CD14-positive monocyte (primary cell): ENCODE measurements at places on chromosomes 1 and 21.

DNA sequence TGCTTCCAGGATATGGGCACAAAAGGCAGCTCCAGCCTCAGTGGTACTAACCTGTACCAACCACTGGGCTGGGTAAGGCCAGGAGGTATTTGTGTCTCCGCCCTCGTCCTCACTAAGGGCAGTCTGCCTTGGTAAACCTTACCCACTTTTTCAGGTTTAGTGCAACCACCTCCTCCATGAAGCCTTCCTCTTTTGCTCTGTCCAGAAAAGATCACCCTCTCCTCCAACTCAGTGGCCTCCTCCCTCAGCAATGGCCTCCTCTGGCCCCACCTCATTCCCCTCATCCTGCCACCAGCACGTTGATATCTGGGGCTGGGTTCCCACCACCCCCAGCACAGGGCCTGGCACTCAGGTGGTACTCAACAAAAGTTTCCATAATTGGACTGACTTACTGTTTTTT, 161.5 kb downstream of the GRIK3 start:
- DNase-seq = no peak

GRCh38 chr1:197958438-197959305, 41.5 kb downstream of the LHX9 start:
- no peak for DNase-seq

DNA sequence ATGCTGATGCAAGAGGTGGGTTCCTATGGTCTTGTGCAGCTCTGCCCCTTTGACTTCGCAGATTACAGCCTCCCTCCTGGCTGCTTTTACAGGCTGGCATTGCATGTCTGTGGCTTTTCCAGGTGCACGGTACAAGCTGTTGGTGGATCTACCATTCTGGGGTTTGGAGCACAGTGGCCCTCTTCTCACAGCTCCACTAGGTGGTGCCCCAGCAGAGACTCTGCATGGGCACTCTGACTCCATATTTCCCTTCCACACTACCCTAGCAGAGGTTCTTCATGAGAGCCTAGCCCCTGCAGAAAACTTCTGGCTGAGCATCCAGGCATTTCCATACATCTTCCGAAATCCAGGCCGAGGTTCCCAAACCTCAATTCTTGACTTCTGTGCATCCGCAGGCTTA, 989.0 kb downstream of the PLA2G4A start:
- DNase-seq = no peak

- DNase-seq = no peak
These were observed 4.3 kb downstream of the OLIG2 start for GRCh38 chr21:33029975-33030461.

DNA sequence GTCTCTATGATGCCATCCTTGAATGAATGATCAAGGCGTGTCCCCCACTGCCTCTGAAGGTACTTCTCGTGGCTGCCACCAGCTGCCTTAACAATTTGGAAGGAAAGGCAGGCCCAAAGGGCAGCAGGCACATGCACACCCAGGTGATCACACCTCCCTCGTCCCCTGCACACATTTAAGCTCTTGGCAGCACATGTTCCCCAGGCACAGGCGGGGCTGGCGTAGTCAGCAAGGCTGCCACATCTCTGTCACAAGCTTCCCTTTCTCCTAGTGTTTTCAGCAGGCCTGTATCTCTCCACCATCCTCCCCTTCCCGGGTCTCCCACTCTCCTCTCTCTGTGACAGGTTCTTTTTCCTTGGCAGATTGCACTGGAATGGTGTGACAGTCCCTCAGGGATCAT, 111.9 kb downstream of the CACNA1E start:
- no peak for DNase-seq

DNA sequence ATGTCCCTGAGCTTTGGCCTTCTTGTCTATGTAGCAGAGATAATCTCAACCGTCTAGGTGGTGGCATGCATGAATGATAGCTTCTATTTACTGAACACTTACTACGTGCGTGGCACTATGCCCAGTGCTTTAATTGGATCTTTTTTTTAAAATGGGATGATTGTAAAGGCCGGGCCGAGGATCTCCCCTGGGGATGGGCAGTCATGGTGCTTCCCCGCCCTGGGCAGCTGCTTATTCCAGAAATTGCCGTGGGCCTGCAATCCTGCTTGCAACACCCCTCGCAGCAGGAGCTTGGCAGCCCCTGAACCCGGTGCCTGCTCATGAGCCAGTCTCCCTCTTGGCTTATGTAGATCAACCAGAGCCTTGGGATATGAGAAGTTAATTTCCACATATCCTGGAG, 360.7 kb downstream of the CAMTA1 start:
- DNase-seq = no peak

DNA sequence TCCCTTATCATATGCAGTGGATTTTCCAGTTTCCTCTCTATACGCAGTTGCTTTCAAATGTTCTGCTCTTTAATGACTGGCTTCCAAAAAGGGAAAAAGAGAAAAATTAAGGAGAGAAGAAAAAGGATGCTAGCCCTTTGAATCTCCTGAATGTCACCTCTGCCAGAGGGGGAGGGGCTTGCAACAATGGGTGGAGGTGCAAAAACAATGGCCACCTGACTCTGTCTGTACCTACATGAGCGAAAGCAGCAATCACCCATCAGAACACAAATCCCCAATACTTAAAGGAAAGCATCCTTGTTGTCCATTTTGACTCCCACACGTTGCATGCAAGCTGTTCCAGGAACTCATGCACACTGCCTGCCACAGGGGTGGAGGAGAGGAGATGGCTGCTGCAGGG, 61.2 kb downstream of the CCDC30 start:
- no peak for DNase-seq

DNA sequence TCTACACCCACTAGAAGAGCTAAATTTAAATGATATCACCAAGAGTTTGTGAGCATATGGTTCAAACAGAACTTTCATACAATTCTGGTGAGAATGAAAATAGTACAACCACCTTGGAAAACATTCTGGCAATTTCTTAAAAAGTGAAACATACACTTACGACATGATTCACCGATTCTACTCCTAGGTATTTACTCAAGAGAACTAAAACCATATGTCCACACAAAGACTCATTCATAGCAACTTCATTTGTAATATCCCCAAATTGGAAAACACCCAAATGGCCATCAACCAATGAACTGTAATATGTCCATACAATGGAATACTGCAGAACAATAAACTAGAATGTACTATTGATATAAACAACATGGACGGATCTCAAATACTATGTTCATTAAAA, 51.2 kb upstream of the ADAM30 start:
- DNase-seq = no peak

DNA sequence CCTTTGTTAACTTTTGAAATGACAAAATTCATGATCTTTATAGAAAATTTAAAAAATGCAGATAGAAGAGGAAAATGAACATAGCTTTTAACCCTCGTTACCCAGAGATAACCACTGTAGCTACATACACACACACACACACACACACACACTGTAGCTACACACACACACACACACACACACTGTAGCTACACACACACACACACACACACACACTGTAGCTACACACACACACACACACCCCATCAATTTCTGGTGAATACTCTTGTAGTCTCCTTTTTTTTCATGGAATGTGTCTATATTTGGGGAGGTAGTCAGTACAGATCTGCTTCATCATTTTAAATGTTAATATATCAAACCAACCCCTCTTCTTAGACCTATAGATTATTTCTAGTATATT, 58.5 kb downstream of the SH3BGR start:
- no peak for DNase-seq

DNA sequence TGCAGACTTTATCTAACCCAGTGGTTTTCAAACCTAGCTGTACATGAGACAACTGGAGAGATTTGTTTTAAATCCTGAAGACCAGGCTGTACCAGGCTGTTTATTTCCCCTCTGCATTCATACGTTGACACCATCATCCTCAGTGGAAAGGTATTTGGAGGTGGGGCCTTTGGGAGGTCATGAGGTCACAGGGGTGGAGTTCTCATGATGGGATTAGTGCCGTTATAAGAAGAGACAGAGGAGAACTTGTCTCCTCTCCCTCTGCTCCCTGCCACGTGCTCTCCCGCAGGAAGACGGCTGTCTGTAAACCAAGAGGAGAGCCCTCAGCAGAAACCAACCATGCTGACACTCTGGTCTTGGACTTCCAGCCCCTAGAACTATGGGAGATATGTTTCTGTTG, 165.4 kb downstream of the ADSS2 start:
- no peak for DNase-seq

- peak; percentile 94 for DNase-seq
These were observed 10.9 kb downstream of the OLIG2 start for GRCh38 chr21:33036430-33037162.

DNA sequence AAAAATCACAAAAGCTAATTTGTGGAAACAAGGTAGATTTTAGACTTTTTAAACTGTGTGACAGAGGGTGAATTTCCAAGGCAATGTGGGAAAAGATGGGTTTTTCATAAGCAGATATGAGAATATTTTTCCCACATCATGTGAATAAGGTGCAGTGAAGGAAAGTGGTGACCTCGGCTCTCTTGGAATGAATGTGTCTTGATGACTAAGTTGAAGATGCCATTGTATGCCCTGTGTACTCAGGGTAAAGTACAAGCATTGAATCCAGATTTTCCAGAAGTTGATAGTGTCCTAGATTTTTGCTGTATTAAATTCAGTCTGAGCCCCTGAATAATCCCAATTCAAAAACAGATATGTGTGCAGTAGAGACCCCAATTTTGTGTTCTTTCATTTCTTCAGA, 442.6 kb upstream of the ADGRL2 start:
- DNase-seq = no peak

GRCh38 chr1:34266127-34266951, 89.6 kb downstream of the C1orf94 start:
- no peak for DNase-seq

GRCh38 chr1:3750741-3751140, 1.5 kb upstream of the CCDC27 start:
- DNase-seq = no peak

DNA sequence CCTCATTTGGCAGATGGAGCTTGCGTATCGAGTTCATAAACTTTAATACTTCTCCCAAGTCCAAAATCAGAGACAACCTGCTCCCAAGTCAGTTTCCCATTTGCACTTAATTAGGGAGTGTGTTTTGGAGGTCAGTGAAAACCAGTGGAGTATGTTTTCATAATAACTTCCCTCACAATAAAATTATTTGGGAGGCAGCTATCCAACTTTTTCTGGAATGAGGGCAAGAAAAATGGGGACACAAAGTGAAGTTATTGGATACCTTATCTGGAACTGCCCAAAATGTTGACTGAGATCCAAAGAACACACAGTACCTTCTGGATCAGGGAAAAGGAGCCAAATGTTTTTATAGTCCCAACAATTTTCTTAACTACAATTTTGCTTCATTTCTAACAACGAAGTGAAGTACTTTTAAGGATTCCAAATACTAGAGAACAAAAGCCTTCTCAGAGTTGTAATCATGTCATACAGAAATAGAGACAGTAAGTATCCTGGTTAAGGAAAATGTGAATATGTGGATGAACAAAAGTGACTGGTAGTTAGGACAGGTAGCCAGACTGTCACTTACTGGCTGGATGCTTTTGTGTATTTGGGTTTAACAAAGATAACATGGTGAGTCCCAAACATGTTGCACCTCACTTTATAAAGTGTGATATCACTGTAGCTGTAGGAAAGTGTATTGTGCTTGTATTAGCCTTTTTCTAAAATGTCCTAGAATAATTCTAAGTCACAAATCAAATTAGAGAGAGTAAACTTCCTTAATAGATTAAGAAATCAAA, 325.0 kb downstream of the HLX start:
- DNase-seq = no peak

DNA sequence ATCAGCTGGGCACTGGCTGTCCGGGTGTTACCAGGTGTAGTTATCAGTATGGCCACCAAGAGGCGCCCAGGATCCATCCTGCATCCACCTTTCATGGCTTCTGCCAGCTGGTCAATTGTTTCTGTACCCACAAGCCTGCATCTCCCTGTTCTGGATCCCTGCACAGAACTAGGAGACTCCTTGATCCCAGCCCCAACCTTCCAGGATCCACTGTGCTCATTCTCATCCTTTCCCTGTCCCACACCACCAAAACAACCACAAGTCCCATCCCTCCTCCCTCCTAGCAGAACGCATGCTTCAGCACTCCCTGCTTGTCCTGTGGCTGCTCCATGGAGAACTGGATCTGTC, 27.2 kb upstream of the FOXE3 start:
- DNase-seq = peak; percentile 25

DNA sequence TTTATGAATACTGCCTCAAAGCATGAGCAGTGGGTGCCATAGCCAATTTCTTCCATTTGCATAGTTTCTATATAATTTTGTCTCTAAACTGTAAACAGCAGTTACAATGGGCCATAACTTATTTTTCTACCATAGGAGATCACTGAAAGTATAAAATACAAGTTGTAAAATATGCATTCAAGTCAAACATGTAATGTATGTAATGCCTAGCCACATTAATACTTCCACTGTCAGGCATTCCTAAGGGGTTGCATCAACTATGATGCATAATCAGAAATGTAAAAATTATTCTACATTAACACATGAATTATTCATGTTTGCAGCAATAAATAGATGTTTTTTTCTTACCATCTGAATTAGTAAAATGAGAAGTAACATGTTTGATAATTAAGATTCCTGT, 560.3 kb upstream of the ZP4 start:
- no peak for DNase-seq

DNA sequence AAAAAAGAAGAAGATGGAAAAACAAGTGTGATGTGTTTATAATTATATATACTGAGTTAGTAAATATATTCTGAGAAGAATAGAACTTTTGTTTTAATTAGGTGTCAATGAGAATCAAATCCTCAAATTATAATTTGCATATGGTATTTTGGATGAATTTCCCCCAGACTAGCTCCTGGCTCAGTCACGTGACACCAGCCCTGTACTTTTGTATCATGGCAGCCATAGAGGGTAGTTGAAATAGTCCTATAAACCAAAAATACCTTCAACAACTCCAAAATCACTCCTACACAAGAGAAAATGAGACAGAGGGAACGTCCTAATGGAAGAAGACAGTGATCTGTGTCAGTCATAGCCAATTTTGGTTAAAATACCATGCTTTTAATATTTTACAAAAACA, 9.0 kb upstream of the S1PR1 start:
- DNase-seq = no peak

DNA sequence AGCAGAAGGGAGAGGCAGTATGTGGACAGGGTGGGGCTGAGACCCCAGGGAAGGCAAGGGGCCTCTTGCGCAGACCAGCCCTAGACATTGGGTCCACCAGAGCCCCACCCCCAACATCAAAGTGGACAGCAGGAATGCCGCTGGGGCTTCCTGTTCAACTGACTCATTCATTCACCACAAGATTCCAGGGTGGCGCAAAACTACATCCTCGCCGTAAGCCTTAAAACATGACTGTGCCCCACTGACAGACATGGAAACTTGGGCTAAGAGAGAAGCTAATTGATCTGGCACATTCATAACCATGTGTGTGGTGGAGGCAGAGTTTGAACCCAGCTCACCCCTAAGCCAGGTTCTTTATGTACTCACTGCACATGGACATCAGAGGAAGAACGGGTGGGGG, 14.0 kb downstream of the COL16A1 start:
- no peak for DNase-seq

GRCh38 chr1:174726167-174726879, 273.4 kb upstream of the CACYBP start:
- DNase-seq = no peak

DNA sequence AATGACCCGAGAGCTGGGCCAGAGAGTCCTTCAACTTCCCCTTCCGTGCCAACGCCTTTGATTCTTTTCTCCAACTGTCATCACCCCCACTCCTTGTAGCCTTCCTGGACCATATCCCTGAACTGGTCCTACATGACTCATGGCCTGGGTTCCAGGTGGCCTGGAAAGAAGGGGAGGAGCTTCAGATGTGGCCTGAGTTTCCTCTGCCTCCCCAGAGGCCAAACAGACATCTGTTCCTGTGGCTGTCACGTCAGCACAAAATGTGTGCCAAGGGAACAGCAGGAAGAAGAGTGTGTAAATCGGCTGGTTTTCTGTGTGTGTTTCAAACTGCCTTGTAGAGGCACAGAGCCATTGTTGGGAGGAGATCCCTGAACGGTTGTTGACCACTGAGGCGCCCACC, 24.9 kb upstream of the KIRREL1 start:
- DNase-seq = peak; percentile 16
